ENCODE measurements at places on chromosomes 13 and 19.

DNA sequence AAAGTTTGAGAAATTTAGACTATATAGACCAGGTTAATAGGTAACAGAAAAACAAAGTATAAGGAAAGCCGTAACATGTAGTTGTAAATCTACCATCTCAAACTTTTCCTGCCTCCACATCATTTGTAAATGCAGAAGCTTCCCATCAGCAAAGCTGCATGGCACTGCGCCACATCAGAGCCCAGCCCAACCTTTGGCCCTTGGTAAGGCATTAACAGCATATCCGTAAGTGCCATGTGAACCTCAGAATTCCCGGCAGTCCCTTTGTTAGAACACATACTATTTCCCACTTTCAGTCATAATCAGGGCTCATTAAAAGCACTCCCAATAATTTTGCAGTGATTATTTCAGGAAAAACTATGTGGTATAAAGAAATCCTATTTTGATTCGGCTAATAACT lies 51.6 kb downstream of the MPHOSPH8 start:
- no peak for DNase-seq

GRCh38 chr19:42397263-42398166 lies 7.4 kb upstream of the CNFN start:
- DNase-seq: no peak

DNA sequence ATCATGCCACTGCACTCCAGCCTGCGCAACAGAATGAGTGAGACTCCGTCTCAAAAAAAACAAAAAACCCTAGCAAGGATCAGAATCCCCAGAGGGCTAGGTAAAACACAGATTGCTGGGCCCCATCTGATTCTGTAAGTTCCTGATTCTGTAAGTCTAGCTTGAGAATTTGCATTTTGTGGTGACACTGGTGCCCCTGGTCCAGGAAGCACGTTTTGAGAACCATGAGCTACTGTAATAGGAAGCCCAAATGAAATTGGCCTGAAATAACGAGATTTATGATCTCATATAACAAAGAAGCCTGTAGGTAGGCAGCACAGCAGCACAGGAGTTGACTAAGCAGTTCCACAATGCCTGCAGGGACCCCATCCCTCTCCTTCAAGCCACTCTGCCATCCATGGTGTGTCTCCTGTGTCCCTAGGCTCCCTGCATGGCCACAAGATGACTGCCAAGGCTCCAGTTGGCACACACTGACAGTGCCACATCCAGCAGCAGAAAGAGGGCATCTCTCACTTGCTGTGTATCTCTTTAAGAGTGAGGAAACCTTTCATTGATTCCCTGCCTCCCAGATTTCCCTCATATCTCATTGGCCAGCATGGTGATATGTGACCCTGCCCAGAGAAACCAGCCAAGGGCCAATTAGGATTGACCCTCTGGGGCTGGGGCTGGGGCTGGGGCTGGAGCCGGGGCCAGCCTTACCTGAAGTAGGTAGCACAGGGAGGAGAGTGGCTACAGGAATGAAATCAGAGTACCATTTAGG lies 21.7 kb downstream of the SIPA1L3 start:
- DNase-seq: no peak

DNA sequence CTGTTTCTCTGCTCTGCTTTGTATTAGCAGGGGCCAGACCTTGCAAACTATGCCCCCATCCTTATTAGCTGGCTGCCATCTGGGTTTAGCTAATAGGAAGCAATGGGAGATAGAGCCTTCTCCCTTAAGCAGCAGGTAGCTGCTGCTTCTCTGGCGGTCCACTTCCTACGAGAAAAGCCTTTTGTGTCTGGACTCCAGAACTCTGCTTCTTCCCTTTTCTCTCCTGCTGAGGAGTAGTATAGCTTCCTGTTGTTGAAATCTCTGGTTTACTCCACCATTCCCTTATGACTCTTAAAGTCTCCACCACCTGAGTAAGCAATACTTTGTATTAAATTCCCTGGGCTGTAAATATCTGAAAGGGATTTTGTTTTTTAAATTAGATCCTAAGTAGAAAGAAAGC lies 147.1 kb downstream of the DNAJC15 start:
- DNase-seq: no peak

DNA sequence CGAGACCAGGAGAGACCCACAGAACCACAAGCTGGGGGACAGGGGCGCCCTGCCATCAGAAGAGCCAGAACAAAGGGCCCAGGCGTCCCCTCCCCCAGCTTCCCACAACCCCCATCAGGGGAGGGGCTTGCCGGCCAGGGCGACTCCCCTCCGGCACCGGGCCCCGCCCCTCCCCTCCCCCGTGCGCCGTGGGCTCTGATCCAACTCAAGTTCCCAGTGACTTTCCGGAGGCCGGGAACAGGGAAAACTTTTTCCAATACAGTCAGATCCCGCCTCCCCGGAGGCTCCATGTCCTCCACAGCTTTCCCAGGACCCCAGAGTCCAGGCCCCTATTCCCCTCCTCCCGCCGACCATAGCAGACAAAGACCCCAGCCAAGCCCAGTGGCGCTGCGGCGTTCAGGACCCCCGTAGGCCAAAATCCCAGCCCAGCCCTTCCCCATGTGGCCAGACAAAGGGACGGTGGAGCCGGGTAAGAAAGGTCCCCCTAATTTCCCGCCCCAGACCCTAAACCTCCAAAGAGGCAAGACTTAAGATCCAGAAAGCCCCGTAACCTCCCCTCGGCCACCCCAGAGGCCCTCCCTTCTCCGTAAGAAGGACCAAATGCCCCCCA lies 673 bp downstream of the TEAD2 start:
- no peak for DNase-seq

DNA sequence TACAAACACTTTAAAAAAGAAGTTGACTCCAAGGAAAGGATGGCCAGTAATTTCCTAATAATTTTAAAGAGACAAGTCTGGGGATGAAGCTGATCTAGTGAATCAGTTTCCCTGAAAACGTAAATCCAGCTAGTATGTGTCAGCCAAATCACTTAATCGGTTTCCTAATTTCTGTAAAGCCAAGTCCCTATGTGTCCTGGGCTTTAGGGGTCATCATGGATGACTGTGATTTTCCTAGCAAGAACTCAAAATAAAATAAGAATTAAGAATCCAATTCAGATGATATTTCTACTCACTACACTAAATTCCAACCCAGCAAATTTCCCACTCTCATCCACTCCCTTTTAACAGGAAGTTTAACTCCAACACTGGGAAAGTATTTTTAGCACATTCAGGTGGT lies 35.9 kb downstream of the ELF1 start:
- DNase-seq: no peak

DNA sequence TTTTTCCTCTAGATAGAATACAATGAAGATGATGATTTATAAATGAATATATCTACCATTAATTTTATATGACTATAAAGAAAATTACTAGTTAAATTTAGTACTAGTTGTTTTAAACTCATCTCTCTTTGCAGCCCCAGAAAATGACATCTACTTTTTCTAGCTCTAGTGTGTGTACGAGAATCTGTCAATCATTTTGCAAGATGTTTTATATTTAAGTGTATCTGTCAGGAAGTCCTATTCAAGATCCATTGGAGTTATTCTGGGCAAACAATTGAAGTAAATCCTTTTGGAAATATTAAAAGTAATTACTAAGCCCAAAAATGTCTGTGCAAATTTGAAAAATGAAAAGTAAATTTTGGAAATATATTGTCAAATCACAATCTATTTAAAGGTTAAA lies 144.3 kb upstream of the PCDH9 start:
- DNase-seq: no peak

DNA sequence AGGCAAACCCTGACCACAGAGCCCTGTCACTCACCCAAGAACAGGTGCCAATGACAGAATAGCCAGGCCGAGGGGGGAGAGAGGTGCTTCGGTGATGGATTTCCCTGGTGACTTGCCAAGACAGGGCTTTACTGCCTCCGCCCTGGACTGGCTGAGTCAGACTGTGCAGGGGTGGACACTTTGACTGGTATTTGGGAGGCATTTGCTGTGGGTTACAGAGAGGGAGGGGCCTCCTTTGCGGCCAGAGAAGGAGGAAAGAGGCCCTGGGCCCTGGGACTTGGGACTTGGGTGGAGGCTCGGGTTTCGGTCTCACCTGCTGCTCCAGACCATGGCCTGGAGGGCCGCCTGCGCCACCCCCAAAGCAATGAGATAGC lies 4.6 kb upstream of the EPS8L1 start:
- no peak for DNase-seq

DNA sequence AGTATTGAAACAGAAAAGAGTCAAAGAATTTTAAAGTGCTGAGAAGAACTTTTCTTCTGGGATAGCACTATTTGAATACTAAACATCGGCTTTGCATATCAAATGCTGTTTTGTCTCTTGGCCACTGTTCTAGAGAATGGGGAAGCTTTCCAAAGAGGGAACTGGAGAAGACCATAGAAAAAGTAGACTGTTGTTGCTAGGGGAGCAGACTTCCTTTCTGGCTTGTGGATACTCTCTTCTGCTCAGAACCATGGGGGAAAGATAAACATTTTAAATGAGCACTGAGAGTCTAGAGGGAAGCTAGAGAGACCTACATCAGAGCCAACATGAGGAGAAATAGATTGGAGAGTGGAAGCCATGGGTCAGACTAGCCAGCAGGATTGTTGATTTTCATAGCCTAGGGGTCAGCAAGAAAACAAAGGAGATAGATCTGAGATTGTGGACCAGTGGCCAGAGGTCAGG lies 315.7 kb downstream of the KCTD12 start:
- DNase-seq: no peak

- no peak for DNase-seq
Measured at GRCh38 chr19:48629599-48630295, 7.4 kb downstream of the DBP start.

GRCh38 chr13:97751477-97751876 lies 202.0 kb upstream of the IPO5 start:
- no peak for DNase-seq

GRCh38 chr13:75881109-75881775 lies 245.1 kb downstream of the LMO7 start:
- DNase-seq: no peak

All from T-helper 17 cell (primary cell).